ENCODE measurements at places on chromosomes 16 and 17.
A peak's percentile ranks its signal among the peaks of the same experiment; 100 is the strongest.

DNA sequence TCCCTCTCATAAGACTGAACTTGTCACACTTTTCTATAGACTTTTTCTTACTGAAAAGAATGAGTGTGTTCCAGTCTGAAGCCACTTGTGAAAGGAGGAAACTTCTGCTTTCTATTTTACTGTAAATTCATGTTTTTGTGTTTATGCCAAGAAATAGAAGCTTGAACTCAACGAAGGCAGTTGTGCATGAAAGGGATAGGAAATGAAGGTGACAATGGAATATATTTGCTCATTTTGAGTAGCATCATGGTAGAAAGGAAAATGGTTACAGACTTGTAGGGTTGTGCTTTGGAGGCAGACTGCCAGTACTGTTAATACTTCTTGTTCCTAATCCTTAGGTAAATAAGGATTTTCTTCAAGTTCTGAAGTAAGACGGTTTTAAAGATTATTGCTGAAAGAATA, 8.1 kb downstream of the CLTC start:
- peak; percentile 25 for DNase-seq

GRCh38 chr16:64397042-64397441, 724.8 kb downstream of the CDH11 start:
- no peak for DNase-seq

DNA sequence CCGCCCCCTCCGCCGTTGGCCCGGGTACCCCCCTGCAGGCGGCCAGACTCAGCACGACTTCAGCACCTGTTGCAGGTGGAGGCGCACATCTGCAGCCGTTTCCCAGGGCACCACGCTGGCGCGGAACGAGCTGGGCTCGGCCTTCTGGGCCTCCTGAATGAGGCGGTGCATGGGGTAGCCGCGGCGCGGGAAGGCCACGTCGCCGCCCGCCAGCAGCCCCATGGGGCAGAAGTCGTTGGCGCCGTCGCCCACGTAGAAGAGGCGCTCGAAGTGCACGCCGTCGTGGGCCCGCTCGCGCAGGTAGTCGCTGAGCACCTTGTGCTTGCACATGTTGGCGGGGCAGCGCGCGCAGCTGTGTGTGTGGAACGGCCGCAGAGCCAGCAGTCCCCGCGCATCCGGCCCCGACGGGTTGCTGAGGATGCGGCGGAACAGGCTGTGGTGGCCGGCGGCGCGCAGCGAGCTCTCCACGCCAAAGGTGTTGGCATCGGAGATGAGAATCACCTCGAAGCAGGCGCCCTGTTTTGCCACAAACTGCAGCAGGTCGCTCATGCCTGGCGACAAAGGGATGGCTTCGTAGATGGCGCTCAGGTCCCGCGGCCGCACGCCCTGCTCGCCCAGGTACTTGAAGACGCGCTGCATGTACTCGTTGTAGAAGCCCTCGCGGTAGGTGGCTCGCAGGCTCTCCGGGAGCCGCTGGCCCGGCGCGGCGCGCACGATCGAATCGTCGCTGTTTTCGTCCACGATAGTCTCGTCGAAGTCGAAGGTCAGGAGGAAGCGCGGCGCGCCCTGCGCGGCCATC, 6.2 kb downstream of the PHOSPHO1 start:
- DNase-seq: peak; percentile 30

DNA sequence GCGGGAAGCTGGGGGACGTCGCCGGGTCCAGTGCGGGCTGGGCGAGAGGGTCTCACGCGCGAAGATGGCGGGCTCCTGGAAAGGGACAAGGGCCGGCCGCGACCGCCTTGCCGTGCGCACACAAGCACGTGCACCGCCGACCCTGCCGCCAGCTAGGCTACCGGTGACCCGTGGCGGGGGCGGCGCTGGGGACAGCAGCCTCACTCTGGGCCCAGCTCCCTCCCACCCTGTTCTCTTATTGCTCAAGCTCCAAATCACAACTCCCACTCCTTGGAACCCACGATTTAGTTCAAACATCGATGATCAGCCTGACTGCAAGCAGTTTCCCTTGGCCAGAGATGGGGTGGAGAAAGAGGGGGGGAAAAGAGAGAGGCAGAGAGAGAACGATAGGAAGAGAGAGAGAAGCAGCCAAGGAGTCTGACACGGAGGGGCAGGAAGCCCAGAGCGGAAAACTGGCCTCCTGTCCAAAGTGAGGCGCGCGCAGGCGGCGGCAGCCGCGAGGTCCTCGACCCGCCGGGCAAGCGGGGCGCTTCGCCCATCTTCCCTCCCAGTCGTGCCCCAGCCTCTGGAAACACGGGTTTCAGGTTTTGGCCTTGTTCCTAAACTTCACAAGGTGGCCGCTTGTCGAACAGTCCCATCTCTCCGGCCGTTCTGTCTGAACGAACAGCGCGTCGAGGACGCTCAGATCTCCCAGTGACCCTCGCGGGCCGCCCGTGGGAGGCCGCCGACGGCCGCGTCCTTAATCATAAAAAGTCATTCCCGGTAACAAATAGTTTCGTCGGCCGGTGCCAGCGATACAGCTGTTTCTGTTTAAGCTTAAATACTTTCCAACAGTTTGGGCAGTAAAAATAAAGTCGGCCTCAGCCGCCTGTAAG, 1.7 kb upstream of the CBX8 start:
- DNase-seq: no peak

GRCh38 chr16:84513123-84513522, 8.7 kb upstream of the MEAK7 start:
- DNase-seq: no peak

DNA sequence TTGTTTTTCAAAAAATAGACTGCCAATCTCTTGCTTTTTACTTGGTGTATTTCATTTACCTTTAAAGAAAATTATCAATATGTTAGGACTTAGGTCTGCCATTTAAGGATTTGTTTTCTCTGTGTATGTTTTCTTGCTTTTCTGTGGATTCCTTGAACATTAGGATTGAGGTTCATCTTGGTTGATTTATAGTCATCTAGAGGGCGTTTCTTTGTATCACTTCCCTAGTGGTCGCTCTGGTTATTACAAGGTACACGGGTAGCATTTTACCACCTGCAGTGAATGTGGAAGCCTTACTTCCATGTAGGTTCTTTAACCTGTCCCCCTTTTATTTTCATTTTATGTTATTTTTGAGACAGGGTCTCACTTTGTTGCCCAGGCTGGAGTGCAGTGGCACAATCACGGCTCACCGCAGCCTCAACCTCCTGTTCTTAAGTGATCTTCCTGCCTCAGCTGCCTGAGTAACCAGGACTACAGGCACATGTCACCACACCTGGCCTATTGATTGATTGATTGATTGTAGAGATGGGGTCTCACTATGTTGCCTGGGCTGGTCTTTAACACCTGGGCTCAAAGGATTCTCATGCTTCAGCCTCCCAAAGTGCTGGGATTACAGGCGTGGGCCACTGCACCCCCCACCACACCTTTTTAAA, 35.2 kb upstream of the CBX4 start:
- DNase-seq: peak; percentile 13

GRCh38 chr17:49580981-49581647, 5.4 kb downstream of the NXPH3 start:
- no peak for DNase-seq

GRCh38 chr17:32626379-32626791, 139.6 kb downstream of the CDK5R1 start:
- no peak for DNase-seq

DNA sequence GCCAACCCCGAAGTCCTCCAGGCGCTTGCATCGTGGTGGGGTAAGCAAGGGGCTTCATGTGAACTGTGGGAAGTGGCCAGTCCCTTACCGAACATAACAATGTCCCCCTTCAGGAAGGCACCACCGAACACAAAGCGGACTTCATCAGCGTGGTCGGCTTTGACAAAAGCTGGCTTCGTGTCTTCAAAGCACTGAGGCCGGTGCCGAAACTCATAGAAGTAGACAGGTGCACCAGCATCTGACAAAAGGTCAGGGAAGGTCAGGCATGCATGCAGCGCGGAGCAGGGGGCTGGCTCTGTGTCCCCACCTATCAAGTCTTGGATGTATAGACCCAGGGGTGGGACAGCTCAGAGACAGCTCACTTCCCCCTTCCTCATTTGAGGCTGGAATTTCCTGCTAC, 16.6 kb upstream of the CES1 start:
- no peak for DNase-seq

- no peak for DNase-seq
These were observed 908 bp downstream of the TMEM98 start for GRCh38 chr17:32928586-32929535.
